Activated gamma-delta T cell treated with Interleukin-2 at 50 U/mL for 16 hours (primary cell): ENCODE measurements at places on chromosomes 2 and 18.

DNA sequence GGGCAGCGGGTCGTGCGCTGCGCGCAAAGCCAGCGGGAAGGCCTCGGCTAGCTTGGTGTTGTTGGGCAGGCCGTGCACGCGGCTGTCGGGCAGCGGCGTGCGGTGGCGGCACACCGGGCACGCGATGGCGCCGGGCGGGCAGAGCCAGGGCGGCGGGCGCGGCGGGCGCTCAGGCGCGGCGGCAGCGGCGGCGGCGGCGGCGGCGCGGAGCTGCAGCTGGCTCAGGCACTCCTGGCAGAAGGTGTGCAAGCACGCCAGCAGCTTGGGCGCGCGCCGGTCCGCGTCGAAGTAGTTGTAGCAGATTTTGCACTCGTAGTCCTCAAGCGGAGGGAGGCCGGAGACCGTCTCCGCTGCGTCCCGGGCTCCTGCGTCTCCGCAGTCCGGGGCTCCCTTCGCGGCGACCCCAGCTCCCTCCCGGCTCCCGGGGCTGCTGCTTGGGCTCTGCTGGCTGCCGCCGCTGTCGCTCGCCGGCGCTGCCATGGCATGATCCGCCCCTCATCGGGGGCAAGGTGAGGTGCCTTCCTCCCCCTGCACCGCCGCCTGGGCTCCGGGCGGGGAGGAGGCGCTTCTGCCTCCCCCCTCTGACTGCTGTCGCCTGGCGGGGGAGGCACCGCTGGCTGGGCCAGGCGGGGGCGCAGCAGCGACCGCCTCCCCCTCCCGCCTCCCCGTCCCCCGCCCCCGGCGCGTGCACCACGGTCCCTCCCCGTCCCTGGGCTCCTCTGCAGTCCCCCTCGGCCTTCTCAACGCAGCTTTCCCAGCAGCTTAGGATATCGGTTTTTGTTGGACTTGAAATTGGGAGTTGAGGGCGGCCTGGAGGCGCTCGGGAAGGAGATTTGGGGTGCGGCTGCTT, 21.0 kb upstream of the PAX3 start:
- DNase-seq: no peak

DNA sequence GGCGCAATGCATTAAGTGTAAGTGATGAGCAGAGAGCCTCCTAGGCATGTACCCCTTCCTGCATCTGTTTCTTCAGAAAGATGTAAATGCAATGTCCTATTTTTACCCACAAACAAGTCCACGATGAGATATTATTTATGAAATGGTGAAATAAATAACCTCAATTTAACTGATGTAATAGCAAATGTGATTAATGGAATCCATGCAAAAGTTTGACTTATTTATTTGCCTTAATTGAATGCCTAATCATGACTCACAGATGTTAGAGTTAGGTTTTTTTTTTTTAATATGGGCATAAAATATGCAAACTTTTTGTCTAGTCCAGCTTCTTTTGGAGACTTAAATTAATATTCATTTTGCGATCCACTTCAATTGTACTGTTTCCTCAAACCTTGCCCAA, 67.7 kb upstream of the ITGA4 start:
- DNase-seq: no peak

- no peak for DNase-seq
Measured at GRCh38 chr2:181076658-181077057, 96.3 kb downstream of the UBE2E3 start.

GRCh38 chr2:231671270-231672050, 36.9 kb upstream of the PTMA start:
- no peak for DNase-seq

- no peak for DNase-seq
Measured at GRCh38 chr18:77737405-77737804, 487.8 kb downstream of the GALR1 start.

- no peak for DNase-seq
Measured at GRCh38 chr18:6601241-6601640, 128.3 kb upstream of the ARHGAP28 start.
